CD8-positive, alpha-beta memory T cell (primary cell): ENCODE measurements at places on chromosomes 2 and 18.

DNA sequence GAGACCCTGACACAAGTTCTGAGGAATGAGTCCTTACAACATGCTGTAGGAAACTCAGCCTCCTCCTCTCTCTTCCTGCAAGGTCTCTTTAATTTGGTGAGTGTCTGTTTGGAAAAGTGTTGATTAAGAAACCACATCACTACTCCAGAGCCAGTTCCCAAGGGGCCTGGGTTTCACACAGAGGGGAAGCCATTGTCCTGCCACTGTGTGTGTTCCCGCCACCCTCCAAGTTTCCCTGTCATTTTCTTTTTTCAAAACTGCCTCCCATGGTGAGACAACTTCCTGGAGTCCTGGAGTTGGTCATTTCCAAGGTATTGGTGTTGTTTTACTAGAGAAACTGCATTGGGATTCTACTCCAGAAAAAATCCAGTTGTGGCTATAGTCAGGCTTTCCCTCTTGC is 232.0 kb upstream of the PARD3B start:
- H3K36me3 ChIP-seq: no peaks in the 10 kb centered on the region
- H3K4me1 ChIP-seq: no peaks in the 10 kb centered on the region
- no peak for DNase-seq
- no peak overlapping the region for H3K4me3 ChIP-seq
- H3K27me3 ChIP-seq: no peaks in the 10 kb centered on the region
- H3K27ac ChIP-seq: no peak overlapping the region

GRCh38 chr2:223696719-223697118 is 94.6 kb upstream of the SCG2 start:
- H3K36me3 ChIP-seq: no peaks in the 10 kb centered on the region
- H3K27me3 ChIP-seq: peaks cover 4% of the 10 kb centered on the region
- no peak overlapping the region for H3K27ac ChIP-seq
- no peak overlapping the region for H3K4me3 ChIP-seq

- H3K4me3 ChIP-seq: no peak overlapping the region
- H3K4me1 ChIP-seq: no peaks in the 10 kb centered on the region
- H3K27me3 ChIP-seq: no peaks in the 10 kb centered on the region
- DNase-seq: no peak
- no peaks in the 10 kb centered on the region for H3K36me3 ChIP-seq
- no peak overlapping the region for H3K27ac ChIP-seq
These were observed 159.3 kb upstream of the SALL3 start for GRCh38 chr18:78820161-78820834.

DNA sequence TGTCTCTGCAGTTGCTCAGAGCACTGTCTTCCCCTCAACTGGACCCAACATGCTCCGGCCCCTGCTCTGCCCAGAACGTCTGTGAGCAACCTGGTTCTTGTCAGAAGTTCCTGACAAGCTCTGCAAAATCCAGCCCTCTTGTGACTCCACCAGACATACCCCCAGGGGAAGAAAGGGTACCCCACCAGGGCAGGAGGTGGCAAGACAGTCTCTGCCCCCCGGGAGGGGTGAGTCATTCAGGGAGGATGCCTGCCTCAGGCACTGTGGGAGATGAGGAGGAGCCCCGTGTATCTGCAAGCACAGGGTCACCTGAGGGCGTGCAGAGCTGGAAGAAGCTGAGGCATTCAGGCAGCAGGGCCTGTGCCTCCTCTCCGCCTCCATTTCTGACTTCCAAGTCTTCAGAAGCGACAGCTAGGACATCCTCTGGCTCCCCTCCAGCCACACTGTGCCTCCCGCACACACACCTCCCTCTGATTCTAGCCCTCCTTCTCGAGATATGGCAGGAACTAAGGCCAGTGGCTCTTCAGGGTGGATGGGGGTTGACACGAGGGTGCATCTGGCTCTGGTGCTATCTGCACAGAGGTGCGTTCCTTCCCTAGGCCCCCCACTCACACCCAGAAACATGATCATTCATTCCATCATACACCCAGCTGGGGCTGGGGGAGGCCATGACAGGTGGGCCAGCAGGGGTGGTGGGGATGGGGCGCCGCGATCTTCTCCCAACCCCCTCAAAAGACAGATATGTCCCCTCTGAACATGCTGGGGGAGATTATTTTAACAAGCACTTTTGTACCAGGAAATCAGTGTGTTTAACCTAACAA is 222.2 kb downstream of the CYP26B1 start:
- H3K27ac ChIP-seq: no peak overlapping the region
- no peaks in the 10 kb centered on the region for H3K27me3 ChIP-seq
- H3K4me1 ChIP-seq: no peaks in the 10 kb centered on the region
- no peaks in the 10 kb centered on the region for H3K36me3 ChIP-seq
- DNase-seq: no peak

DNA sequence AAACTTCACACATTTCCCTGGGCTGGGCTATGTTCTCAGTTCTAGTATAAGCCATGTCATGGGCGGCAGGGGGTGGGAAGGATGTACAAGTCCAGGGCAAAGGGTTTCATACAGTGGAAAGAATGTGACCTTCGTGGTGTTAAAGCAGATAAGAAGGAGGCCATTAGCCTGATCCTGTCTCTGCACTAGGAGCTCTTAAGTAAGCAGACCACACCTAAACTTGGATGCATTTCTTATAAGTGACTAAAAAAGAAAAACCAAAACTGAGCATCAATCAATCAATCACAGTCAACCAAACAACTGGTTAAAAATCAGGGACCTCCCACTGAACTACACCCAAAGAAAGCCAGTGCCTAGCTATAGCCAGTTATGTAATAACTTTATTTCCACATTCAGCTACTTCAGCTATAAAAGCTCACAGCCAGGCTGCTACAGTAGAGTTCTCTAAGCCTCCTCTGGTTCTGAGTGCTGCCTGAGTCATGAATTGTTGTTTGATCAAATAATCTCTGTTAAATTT is 46.8 kb upstream of the RIOK3 start:
- no peaks in the 10 kb centered on the region for H3K4me1 ChIP-seq
- no peak for DNase-seq
- no peak overlapping the region for H3K27ac ChIP-seq
- H3K36me3 ChIP-seq: no peaks in the 10 kb centered on the region

GRCh38 chr2:144132357-144132756 is 387.6 kb downstream of the ZEB2 start:
- no peaks in the 10 kb centered on the region for H3K4me1 ChIP-seq
- no peak for DNase-seq
- no peaks in the 10 kb centered on the region for H3K27me3 ChIP-seq
- H3K27ac ChIP-seq: no peak overlapping the region

DNA sequence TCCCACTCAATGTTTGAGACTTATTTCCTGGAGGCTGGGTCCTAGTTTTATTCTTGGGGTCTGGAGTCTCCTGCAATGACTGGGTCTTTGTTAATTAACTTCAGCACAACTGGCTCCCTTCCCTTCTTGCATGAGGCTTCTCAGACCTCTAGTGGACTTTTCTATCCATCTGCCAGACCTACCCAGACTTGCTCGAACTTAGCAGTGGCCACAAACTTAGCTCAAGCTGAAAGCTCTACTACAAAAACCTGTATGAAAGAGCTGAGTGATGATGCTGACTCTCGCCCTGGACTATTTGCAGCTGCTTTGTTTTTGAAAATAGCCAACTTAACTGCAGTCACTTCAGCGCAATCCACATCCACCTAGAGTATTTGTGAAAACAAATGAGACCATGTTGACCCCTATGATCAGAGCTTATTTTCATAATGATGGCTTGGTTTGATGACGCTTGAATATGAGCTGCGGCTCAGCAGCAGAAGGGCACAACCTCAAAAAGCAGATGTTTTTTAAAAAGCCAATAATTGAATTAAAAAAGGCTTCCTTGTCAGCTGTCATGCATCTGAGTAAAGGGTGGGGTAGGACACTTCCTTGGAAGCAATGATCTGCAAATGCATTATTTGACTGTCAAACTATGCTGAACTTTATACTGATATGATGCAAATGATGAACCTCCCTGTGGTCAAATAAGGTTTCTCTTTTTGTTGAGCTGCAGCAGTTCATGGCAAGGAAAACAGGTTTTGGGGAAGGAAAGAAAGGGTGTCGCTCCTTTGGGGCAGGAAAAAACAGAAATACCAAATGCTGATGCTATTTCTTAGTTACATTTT is 10.6 kb upstream of the ANXA4 start:
- H3K27me3 ChIP-seq: no peaks in the 10 kb centered on the region
- DNase-seq: no peak
- H3K36me3 ChIP-seq: no peaks in the 10 kb centered on the region

DNA sequence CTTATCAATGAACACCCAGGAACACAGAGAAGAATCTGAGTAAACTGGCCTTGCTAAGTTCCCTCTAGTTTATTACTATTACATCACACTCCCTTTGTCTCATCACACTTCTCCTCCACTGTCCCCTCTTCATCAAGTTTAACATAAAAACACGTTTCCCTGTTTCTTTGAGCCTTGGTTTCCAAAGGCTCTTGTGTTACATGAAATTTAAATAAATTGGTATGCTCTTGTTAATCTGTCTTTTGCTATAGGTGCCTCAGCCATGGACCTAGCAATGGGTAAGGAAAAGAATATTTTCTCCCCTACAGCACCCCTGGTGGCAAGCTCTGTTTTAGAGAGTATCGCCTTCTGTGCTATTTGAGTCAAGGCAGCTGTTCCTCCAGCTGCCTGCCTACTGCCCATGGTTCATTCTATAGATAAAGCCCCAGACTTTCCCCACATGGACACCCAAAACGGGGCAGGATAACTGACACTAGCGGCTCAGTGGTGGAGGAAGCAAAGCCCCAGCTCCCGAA is 31.8 kb downstream of the TGIF1 start:
- no peaks in the 10 kb centered on the region for H3K36me3 ChIP-seq
- no peak for DNase-seq
- H3K4me1 ChIP-seq: no peaks in the 10 kb centered on the region
- H3K27ac ChIP-seq: no peak overlapping the region
- H3K27me3 ChIP-seq: no peaks in the 10 kb centered on the region

DNA sequence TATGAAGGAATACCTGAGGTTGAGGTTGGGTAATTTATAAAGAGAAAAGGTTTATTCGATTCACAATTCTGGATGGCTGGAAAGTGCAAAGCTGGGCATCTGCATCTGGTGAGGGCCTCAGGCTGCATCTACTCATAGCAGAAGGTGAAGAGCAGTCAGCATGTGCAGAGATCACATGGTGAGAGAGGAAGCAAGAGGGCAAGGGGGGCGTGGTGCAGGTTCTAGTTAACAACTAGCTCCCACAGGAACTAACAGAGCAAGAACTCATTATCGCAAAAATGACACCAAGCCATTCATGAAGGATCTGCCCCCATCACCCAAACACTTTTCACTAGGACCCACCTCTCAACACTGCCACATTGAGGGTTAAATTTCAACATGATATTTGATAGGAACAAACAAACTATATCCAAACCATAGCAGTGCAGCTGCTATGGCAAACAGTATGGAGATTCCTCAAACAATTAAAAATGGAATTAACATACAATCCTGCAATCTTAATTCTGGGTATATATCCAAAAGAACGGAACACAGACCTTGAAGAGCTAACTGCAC is 72.8 kb upstream of the LDLRAD4 start:
- no peaks in the 10 kb centered on the region for H3K27me3 ChIP-seq
- no peak overlapping the region for H3K27ac ChIP-seq
- no peaks in the 10 kb centered on the region for H3K36me3 ChIP-seq
- no peak overlapping the region for H3K4me3 ChIP-seq

DNA sequence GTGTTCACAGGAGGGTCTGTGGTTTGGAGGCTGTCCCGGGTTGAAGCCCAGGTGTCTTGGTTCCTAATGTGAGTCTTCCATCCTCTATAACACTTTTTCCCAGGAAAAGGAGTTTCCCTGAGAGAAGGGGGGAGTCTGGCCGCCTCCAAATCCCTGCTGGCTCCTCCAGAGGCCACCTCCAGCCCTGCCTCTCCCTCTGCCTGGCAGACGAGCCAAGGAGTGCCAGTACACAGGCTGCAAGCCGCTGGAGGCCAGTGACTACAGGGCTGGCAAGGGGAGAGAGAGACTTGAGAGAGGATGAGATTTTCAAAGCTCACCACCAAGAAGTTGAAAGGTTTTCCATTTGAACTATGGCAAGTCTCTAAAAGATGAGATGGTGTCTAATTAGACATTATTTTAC is 154.2 kb upstream of the ID2 start:
- H3K27me3 ChIP-seq: no peaks in the 10 kb centered on the region
- H3K4me1 ChIP-seq: peaks cover 14% of the 10 kb centered on the region
- no peak for DNase-seq
- no peaks in the 10 kb centered on the region for H3K36me3 ChIP-seq
- H3K4me3 ChIP-seq: no peak overlapping the region

DNA sequence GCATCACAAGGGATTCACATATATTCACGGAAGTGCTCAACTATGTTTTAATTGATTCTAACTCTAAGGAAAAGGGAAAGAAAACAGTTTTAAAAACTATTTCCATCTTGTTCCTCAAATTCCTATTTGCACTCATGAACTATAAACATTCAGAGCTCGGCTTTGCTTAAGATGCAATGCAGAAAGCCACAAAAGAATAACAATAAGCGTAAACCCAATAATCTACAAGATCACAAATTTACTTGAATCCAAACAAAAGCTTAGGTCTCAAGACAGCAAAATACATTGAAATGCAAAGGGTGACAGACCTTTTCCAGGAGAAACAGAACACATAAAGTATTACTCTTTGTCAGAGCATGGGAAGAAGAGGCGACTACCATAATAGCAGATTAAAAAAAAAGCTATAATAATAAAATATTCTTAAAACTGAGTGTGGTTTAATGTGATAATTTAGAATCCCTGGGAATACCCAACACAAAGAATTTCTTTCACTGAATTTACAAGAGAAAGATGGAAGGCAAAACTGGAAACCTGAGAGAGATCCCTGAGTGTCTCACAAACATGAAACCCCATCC is 1094.9 kb downstream of the LRP1B start:
- no peaks in the 10 kb centered on the region for H3K36me3 ChIP-seq
- no peaks in the 10 kb centered on the region for H3K27me3 ChIP-seq
- no peak overlapping the region for H3K27ac ChIP-seq
- no peak for DNase-seq

- H3K4me3 ChIP-seq: no peak overlapping the region
- H3K27me3 ChIP-seq: no peaks in the 10 kb centered on the region
- no peaks in the 10 kb centered on the region for H3K36me3 ChIP-seq
- no peak overlapping the region for H3K27ac ChIP-seq
These were observed 17.8 kb downstream of the CRIM1 start for GRCh38 chr2:36373149-36373926.

DNA sequence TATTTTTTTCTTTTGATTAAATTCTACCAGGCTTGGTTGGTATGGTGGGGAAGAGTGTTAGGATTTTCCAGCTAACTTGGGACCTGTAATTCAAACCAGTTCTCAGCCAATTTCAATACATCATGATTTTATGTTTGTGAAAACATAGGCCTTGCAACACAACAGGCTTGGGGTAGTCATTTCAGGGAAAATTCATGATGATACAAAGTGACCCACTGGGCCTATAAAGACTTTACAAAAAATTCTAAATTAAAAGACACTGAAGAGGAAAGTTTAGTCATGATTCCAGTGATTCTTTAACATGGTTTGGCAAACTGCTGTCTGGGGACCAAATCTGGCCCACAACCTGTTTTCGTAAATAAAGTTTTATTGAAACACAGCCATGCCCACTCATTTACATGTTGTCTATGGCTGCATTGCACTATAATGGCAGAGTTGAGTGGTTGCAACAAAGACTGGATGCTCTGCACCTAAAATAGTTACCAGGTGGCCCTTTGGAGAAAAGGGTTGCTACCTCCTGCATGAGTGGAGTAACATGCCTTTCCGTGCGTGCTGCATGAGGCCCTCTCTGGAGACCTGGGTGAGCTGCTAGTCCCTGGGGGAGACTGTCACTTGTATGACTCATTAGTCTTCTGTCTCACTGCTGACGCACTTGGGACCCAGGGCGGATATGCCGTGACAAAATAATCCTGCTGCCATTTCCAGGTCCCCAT is 73.6 kb downstream of the NPAS2 start:
- H3K27me3 ChIP-seq: no peaks in the 10 kb centered on the region
- H3K36me3 ChIP-seq: no peaks in the 10 kb centered on the region
- H3K4me1 ChIP-seq: no peaks in the 10 kb centered on the region
- H3K4me3 ChIP-seq: no peak overlapping the region
- no peak for DNase-seq
- no peak overlapping the region for H3K27ac ChIP-seq
